ENCODE measurements at places on chromosomes 3 and 15.
A peak's percentile ranks its signal among the peaks of the same experiment; 100 is the strongest.

GRCh38 chr15:25327686-25328085 is 111.1 kb downstream of the UBE3A start:
- DNase-seq: no peak

DNA sequence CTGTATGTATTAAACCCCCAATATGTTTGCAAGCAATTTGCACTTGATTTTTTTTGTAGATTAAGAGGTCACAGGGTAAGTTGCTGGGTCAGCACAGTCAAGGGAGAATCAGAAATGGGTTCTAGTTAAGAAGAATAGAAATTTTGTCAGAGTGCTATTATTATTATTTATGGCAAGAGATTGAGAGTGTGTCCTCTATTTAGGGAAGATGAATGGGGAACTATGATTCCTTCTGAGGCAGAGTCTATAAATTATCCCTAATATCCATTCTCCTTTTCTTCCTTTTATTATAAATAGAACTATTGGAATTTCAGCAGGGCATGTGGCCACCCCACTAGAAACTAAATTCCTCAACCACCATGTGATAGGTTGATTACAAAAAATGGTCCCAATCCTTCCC is 209.9 kb upstream of the UBE2E1 start:
- no peak for DNase-seq

DNA sequence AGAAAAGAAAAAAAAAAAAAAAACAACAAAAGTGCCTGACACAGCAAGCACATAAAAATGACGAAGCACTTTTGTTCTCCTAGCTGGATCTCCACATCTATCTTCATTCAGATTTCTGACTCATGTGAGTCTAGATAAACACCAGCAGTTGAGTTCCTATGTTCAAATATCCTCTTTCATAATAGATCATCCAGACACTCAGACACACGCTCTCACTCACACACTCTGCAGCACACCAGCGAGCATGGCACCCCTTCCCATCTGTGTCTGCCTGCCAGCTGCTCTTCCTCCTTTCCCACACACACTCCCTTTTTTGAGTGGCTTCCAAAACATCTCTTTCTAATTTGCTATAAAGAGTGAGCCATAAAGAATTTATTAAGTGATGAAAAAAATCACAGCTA is 19.8 kb upstream of the CELF6 start:
- peak; percentile 77 for DNase-seq

DNA sequence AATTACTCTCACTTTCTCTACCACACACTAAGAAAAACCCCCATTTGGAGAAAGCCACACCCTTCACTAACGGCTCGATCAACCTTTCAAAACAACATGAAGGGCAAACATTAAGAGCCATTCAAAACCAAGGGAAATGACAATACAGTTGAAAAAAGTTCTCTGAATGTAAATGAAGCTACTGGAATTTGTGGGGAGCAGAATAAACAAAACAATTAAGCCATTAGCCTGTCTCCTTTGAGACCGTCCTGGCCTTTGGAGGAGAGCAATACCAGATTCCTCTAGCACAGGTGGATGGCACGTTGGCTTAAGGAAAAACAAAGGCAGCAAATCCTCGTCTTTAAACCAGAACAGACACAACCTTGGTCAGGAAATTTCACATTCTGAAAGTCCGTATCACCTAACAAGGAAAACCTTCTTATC is 18.7 kb downstream of the MYO1E start:
- no peak for DNase-seq

DNA sequence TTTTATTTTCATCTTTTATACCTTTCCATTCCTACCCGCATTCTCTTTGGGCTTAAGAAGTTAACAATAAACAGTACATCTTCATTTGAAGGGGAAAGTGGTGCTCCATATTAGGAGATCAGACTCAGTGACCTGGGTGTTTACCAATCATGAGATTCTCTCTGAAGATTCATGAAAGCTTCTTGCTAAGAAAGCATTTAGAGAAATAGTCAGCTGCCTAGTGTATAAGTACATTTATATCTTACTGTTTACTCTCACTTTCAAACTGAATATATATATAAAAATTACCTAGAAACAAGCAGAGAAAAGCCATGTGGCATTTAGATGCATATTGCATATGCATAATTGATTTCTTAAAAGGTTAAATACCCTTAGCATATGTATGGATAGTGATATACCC is 100.5 kb downstream of the KCNH8 start:
- DNase-seq: no peak

DNA sequence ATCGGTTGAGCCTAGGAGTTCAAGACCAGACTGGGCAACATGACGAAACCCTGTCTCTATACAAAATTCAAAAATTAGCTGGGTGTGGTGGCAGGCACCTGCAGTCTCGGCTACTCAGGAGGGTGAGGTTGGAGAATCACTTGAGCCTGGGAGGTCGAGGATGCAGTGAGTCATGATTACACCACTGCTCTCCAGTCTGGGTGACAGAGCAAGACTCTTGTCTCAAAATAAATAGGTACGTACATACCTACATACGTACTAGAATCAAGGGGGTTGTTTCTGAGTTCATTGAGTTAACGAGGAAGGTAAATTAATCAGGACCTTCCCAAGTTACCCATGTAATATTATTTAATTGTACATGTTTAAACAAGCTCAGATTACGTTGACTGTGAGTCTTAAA is 97.5 kb downstream of the CHL1 start:
- DNase-seq: no peak

DNA sequence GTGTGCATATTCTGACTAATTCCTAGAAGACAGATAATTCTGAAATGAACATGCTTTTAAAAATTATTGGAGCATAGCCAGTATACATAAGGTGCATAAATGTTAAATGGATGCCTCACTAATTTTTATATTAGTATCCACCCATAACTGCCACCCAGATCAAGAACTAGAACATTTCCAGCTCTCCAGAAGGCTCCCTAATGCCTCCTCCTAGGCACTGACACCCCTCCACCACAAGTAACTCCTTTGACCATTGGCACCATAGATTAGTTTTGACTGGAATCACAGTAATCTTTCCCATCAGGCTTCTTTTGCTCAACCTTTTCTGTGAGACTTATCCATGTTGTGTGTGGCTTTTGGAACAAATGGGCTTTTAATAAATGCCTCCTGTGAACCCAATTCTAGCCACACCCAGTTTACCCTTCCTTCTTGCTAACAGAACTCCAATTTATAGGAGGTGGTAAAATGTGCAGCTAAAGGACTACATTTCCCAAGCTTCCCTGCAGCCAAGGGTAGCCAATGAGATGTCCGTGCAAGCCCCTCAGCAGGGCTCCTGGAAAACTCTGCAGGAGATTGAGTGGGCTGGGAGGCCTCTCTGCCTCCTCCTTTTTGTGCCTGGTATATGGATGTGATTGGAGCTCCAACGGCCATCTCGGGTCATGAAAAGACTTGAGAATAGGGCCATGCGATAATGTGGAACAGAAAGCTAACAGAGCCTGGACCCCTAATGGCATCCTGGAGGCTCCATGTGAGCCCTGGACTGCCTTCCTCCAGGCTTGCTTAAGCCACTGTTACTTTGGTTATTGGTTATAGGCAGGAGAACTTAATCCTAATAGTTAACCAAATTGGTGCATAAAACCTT is 322.6 kb upstream of the TLE3 start:
- no peak for DNase-seq

DNA sequence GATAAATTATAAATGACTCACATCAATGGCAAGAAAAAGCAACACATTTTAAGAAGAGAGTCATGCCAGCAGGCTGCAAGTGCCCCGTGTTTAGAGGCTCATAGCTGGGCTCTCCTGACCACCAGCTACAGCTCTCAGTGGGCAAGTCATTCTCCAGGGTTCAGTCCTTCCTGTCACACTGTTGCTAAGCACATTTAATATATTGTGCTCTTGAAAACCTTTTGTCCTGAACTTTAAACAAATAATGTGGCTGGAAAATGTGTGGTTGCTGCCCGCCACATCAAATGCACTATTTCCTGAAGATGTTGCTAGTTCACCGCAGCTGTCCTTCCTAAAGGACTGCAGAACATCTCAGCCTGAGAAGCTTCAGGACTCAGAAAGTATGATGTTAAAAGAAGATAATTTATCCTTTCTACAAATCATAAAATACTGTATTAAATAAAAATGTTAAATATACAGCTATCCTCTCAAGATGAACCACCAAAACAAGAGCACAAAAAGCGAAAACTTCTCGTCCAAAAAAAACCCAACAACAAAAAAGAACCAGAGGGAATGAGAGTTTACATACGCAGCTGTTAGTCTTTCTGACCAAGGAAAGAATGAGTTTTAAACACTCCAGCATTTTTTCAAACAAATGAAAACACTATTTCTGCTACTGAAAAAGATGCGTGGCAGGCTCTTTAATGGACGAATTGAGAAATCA is 951 bp downstream of the TARS3 start:
- DNase-seq: no peak

GRCh38 chr15:39684233-39684632 is 98.4 kb downstream of the FSIP1 start:
- no peak for DNase-seq

- no peak for DNase-seq
Measured at GRCh38 chr15:29867241-29868000, 45.2 kb upstream of the TJP1 start.

DNA sequence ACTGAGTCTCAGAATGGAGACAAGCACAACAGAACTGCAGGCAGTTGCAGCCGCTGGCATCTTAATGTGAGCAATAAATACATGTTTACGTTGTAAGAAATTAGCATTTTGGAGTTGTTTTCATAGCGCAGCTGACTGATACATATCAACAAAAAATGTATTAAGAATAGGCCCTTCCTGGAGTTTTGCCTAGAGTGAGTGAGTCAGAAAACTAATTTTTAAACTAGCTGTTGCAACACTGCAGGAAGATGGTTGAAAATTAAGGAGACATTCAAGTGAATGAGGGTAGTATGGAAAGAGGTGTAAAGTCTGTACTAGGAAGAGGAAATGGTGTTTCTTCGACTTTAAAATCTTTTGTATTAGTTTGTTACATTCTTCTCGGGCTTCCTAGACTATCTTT is 39.6 kb upstream of the TIMP4 start:
- no peak for DNase-seq

- no peak for DNase-seq
Measured at GRCh38 chr15:73918784-73919183, 7.5 kb upstream of the LOXL1 start.

- no peak for DNase-seq
Measured at GRCh38 chr3:41521010-41521655, 321.8 kb downstream of the CTNNB1 start.

- no peak for DNase-seq
Measured at GRCh38 chr3:6867269-6867668, 6.4 kb downstream of the GRM7 start.

DNA sequence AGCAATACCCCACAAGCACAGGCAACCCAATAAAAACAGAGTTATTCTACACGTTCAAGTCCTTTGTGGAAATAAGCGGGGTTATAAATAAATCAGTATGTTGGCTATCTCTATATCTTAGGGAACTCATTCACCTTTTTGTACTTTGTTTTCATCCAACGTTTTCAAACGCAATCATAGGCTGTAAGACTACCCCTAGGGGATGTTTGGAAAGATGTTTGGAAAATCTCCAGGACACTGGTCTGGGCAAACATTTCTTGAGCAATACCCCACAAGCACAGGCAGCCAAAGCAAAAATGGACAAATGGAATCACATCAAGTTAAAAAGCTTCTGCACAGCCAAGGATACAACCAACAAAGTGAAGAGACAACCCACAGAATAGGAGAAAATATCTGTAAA is 70.1 kb downstream of the CLDN11 start:
- no peak for DNase-seq

DNA sequence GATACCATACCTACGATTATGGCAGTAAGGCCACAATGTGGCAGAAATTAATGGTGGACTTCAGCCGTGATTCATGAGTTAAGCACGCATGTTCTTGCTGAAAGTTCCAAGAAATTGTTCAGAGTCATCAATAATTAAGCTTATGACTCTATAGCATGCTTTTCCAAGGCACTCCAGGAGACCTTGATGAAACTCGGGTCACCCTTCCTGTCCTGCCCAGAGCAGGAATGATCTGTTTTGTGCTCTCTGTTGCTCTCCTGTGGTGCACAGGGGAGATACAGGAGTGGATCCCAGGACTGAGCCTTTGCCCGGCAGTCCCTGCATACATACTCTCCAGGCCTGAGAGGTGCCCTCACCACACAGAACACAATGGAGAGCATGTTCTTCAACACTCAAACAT is 141.6 kb upstream of the SLC2A2 start:
- DNase-seq: no peak
